ENCODE measurements at places on chromosomes 3 and 15. TPM values are rescaled to one million over a fixed set of nuclear protein-coding genes. Genes with fewer than 3 reads are reported as not detected.

- DNase-seq: no peak
These were observed 42.9 kb downstream of the ARNT2 start for GRCh38 chr15:80447077-80447476.

DNA sequence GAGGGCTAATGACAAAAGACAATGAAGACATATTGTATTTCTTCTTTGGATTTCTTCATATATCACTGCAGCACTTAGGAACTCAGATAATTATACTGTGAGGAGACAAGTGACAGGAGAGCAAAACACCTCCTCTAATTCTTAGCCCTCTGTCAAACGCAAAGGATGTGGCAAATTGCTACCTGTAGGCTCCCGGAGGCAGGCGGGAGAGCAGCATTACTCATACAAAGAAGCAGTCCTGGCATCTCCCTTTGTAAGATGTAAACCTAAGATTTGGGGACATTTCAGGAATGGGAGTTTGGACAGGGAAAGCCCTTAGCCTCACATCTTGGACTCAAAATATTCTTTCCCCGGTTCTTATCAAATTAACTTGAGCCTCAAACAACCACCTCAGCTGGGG is 460.8 kb downstream of the SOX2 start:
- no peak for DNase-seq

NANOGP8 gene
- not detected for total RNA-seq

IMP3 gene
- 45.1 TPM for total RNA-seq

GRCh38 chr3:46923559-46924350 is 46.2 kb downstream of the PTH1R start:
- peak; percentile 38 for DNase-seq

DNA sequence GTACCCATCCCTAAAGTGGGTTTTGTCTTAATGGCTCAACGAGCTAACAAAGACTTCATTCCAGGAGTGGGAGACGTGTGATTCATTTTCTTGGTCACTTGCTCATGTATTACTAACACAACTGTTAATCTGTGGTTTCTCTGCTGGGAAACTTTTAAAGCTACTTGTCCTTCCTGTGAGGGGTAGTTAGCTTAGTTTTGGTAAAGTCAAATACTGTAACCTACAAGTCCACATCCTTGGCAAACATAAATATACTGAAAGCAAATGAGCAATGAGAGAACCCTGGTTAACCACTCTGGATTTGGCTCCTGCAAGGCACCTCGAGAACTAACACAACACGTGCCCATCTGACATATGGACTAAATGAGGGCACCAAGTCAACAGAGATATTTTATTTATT is 19.9 kb downstream of the NOX5 start:
- peak; percentile 52 for DNase-seq

DNA sequence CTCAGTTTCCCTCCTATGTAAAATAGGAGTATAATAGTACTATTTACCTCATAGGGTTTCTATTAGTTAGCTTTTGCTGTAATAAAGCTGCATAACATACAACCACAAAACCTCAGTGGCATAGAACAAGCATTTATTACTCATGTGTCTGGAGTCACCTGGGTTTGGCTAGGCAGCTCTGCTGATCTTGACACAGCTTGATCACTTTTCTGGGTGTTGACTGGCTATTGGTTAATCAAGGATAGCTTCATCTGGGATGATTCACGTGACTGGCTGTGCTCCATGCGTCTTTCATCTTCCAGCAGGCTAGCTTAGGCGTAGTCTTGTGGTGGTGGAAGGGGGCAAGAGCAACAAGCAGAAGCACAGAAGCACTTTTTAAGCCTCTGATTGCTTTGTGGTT is 112.6 kb downstream of the SQOR start:
- DNase-seq: no peak

TRH gene
- not detected for total RNA-seq

GMPPB gene
- total RNA-seq: 13.6 TPM

- DNase-seq: peak; percentile 25
These were observed 39.8 kb downstream of the CGGBP1 start for GRCh38 chr3:88019024-88019423.

GRCh38 chr3:54928046-54928770 is at the start of gene LRTM1:
LRTM1 (minus strand) TSS chr3:54928059; CDS start chr3:54927911, 148 bp downstream.
- no peak for DNase-seq

All from fibroblast of lung (primary cell).